ENCODE measurements at places on chromosomes 4 and X. TPM values are rescaled to one million over a fixed set of nuclear protein-coding genes. Genes with fewer than 3 reads are reported as not detected.

Gene FGF5
- total RNA-seq: not detected

Gene FAM47A
- not detected for total RNA-seq

Gene NSG1
- 31.1 TPM for total RNA-seq

Gene ATP2B3
- not detected for total RNA-seq

Gene TMEM165
- 84.0 TPM for total RNA-seq

Gene HS3ST1
- 0.17 TPM for total RNA-seq

Gene SLITRK2
- total RNA-seq: 0.37 TPM

Gene SHROOM4
- total RNA-seq: 9.7 TPM

Gene IDUA
- total RNA-seq: 4.6 TPM

Gene BANK1
- not detected for total RNA-seq

Gene PNMA6A
- 7.5 TPM for total RNA-seq

Gene COL4A5
- total RNA-seq: 56.6 TPM

Gene DMRTC1
- total RNA-seq: not detected
